ENCODE measurements at places on chromosomes 1 and 21.

- DNase-seq = no peak
Observed at GRCh38 chr1:8075511-8076051, 49.5 kb upstream of the ERRFI1 start.

DNA sequence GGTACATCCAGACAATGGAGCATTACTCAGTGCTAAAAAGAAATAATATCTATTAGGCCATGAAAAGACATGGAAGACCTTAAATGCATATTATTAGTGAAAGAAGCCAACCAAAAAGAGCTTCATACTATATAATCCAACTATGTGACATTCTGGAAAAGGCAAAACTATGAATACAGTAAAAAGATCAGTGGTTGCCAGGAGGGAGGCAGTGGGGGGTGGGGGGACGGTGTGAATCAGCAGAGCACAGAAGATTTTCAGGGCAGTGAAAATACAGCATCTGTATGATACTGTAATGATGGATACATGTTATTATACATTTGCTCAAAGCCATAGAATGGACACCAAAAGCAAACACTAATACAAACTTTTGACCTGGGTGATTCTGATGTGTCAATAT is 339.4 kb upstream of the SNX7 start:
- DNase-seq = no peak

DNA sequence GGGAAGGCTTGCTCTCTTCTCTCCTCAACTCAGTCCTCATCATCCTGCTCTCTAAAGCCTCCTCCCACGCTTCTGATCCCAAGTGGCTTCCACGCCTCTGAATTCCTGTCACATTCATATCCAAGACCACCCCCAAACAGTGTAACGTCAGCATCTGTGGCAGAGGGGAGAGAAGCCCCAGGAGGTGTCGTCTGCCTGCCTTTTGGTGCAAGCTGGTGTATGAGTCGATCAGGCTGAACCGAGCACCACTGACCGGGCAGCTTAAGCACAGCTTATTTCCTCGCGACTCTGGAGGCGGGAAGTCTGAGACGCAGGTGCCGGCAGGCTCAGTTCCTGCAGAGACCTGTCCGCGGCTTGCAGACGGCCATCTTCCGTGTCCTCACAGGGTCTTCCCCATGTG is 123.8 kb upstream of the RAB4A start:
- no peak for DNase-seq

- no peak for DNase-seq
Observed at GRCh38 chr1:239896569-239896968, 195.1 kb upstream of the FMN2 start.

GRCh38 chr1:211619033-211619996 is 40.4 kb upstream of the SLC30A1 start:
- no peak for DNase-seq

- no peak for DNase-seq
Observed at GRCh38 chr1:30668024-30668423, 55.4 kb downstream of the MATN1 start.

DNA sequence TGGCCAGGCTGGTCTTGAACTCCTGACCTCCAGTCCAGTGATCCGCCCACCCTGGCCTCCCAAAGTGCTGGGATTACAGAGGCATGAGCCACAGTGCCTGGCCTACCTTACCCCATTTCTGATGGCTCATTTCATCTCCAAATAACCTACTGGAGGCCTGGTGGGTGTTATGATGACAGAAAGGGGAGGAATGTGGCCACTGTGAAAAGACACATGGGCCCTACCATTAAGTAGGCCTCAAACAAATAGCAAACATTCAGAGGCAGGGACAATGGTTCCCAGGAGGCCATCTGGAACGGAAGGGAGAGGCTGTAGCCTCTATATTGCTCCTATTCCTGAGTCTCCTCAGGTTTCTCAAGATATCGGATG is 932 bp upstream of the FCRLA start:
- DNase-seq = no peak

- no peak for DNase-seq
Observed at GRCh38 chr1:19333587-19334354, 21.6 kb downstream of the SLC66A1 start.

GRCh38 chr1:184971522-184972265 is 2.6 kb downstream of the NIBAN1 start:
- DNase-seq = no peak

- no peak for DNase-seq
Observed at GRCh38 chr1:164604541-164604940, 45.6 kb downstream of the PBX1 start.

GRCh38 chr1:48807554-48808260 is 31.0 kb upstream of the BEND5 start:
- no peak for DNase-seq

DNA sequence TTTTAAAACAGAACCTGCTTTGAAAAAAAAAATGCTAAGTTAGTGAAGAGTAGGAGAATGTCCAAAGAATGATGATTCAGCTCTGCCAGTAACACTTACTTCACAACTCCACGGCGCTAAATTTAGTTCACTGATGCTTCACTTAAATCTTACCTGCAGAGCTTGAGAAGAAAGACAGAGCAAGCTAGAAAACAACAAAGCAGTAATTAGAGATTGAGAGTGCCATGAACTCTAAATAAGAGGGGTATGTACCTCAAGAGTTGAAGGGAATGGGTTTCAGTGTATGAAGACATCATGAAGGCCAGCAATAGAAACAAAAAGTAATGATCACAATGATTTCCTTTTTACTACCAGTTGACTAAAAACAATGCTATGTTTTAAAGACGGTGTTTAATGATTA is 32.8 kb downstream of the EPRS1 start:
- DNase-seq = no peak

DNA sequence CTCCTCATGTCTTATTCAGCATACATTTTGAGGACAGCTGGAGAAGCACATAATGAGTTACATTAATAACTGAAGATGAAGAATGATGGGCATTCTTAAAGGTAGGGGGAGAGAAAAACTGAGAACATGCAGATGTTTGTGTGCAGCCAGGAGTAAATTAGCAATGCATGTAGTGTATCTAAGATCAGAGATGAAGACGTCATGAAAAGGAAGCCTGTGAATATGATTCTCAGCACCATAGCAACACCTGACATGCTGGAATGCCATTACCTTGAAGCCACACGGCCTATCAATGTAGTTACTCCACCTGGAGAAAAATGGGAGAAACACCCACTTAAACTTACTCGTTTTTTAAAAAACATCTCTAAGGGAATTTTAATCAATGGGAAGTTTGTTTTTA is 607.1 kb downstream of the PTPRC start:
- no peak for DNase-seq

GRCh38 chr1:238861342-238862066 is 524.9 kb upstream of the CHRM3 start:
- no peak for DNase-seq

GRCh38 chr1:31694069-31694963 is 9.5 kb downstream of the COL16A1 start:
- DNase-seq = no peak

DNA sequence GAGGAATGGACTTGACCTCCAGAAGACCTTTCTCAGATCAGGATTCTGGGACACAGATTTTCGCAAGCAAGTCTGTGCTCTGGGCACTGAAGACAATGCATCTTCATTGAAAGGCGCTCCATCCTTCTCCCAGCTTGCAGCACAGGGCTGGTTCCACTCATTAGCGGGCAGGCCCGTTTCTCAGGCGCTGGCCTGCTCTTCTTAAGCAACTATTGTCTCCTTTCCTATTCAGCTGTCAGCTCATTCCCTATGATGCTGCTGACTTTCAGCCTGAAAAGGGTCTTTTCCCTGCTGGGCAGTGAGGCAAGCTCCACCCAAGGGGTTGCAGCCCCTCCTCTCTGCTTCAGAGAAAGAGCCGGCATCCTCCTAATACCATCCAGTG is 91.9 kb upstream of the PLXNA2 start:
- no peak for DNase-seq

GRCh38 chr1:20153000-20153418 is 13.9 kb downstream of the PLA2G2F start:
- no peak for DNase-seq

GRCh38 chr21:36145259-36145658 is 10.4 kb downstream of the CBR3 start:
- DNase-seq = no peak

- no peak for DNase-seq
Observed at GRCh38 chr21:17699524-17700189, 87.0 kb upstream of the BTG3 start.

DNA sequence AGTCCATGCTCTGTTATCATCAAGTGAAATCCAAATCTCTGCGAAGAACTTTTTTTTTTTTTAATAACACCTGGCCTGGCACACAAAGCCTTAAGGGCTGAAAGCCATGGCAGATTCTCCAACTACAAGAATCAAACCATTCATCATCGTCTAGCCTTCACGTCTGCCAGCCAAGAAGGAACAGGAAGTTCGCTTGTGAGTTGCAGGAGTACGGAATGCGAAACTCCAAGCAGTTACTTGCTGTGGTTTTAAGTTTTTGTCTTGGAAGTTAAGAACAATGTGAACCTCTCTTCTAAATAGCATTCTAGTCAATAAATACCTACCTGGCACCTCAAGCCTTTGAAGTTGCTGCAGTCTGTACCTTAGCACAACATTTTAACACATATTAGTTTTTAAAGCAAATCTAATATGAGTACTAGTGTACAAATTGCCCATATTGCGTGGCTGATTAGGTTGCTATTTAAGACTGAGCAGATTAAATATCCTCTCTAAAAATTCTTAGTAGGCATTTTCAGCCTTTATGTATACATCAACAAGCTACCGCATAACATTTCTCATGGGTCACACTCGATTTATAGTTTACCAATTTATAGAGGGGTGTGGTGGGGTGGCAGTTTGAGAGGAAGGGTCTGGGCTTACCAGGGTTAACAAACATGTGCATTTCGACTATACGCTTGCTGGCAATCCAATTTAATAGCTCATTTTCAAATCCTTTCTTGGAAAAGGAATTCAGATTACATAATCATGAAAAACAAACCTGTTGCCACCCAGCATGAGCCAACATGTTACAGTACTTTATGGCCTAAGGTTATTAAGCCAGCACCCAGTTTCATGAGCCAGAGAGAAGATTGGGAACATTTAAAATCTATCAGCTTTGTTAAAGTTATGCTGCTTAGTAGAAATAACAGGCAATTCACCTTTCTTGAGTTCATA is 22.2 kb upstream of the PTPN14 start:
- no peak for DNase-seq

GRCh38 chr21:25528515-25528914 is 78.8 kb downstream of the MRPL39 start:
- no peak for DNase-seq

- no peak for DNase-seq
Observed at GRCh38 chr1:43933386-43934100, at the start of gene ARTN. Gene ARTN (plus strand): TSS chr1:43933801. CDS start chr1:43935657, 1,856 bp downstream.

GRCh38 chr1:212396638-212397037 is 18.0 kb downstream of the PACC1 start:
- no peak for DNase-seq

GRCh38 chr1:200808846-200809245 is 63.9 kb upstream of the GPR25 start:
- no peak for DNase-seq

DNA sequence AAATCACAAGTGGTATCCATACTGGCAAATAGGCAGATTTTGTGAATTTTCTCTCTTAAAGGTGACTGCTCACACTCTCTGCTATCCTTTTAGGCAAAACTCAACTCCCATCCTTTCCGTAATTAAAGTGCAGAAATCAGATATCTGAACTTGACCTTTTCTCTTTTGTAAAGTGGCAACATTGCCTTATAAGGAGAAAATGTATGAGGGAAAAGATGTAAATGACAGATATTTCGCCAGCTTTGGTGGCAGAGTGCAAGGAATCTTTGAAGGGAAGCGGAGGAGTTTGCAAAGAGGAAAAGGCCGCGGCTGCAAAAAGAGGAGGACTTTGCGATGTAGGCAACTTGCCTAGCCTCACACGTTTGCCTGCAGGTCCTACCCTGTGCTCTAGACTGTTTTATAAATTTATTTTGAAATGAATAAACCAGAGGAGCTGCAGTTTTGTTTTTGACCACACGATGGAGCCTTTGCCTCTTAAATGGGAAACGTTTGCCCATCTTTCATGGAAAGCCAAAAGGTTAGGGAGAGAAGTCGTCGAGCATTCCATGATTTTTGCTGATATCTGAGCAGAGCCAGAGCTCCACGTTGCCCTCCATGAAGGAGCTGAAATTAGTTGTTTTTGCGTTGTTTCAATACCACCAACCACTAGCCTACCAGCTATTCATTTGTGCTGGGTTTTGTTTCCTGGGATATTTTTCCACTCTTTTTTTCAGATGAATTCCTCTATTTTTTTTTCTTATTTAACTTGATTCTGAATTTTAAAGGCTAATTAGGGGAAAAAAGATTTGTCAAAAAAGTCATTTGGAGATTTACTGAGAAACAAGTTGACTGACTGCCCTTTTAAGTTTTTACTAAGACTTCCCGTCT is 242.3 kb downstream of the LMX1A start:
- no peak for DNase-seq

GRCh38 chr1:221292652-221293051 is 413.4 kb downstream of the HLX start:
- no peak for DNase-seq

DNA sequence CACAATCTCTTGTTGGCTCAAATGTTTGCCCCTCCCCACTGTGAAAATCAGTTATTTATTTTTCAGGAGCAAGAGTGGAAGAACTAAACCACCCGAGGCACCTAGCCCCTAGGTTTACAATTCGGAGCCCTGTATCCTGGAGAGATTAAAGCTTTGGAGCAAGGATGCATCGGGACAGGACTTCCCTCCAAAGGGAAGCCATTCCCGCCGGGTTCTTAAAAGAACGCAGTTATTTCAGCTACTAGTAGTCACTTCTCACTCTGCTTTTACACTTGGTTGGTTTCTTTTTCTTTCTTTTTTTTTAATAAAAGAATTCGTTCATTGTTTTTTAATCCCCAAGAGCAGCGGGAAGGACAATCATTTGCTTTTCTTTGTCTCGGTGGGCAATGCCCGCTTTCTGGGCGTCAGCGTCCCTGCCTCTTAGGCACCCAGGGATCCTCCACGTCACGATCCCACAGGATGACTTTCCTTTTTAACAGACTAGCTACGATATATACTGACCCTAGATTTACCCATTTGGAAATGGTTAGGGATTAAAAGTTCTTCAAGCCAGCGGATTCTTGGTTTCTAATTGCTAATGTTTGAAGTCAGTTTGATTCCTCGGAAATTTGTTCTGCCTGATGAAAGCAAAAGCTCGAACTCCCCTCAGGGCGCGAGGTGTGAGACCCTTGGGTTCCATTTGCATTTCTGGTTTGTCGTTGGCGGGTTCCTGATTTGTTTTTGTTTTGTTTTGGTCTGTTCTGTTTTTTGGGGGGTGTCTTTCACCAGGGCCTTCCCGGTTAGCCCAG is 9.0 kb downstream of the TBX15 start:
- no peak for DNase-seq
